ENCODE measurements at places on chromosomes 3 and 15. TPM values are rescaled to one million over a fixed set of nuclear protein-coding genes. Genes with fewer than 3 reads are reported as not detected.

Gene VPS39
- total RNA-seq: 22.6 TPM

Gene VPS18
- 26.3 TPM for total RNA-seq

Gene BCHE
- total RNA-seq: 0.51 TPM

Gene ITIH3
- not detected for total RNA-seq

Gene ANXA2
- total RNA-seq: 5,325 TPM

Gene CIDEC
- not detected for total RNA-seq

All from bronchial epithelial cell (primary cell).